Mesangial cell (primary cell): ENCODE measurements at places on chromosomes 5 and 9. TPM values are rescaled to one million over a fixed set of nuclear protein-coding genes. Genes with fewer than 3 reads are reported as not detected.

The HMMR gene
- total RNA-seq: 1.0 and 39.9 TPM in 2 replicates

The PCDHGB4 gene
- 4.2 and 7.1 TPM in 2 replicates for total RNA-seq

The PHF24 gene
- under 0.01 TPM in 1 of 2 replicates, not detected in the other for total RNA-seq

The SOX30 gene
- total RNA-seq: 0.33 and 0.51 TPM in 2 replicates

The GNA14 gene
- total RNA-seq: 0.49 and 0.51 TPM in 2 replicates

The PCDHA4 gene
- 0.16 and 1.3 TPM in 2 replicates for total RNA-seq
